ENCODE measurements at places on chromosomes 7 and 10.

DNA sequence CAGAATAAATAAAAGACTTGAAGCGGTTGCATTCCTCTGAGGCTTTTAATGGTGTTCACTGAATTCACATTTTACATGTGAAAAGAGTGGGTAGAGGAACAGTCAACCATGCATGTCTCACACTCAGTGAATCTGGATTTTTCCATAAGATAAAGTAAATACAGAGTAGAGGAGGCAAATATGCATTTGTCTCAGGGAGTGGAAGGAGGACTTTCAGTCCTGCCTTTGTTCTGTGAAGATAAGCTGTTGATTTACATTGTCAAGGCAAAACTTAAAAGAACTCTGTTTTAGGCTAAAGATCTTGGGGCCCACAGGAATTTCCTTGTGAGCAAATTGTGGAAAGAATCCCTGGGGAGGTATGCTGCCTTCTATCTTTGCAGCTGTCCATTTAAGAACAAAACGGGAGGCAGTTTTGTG lies 825.3 kb upstream of the MBL2 start:
- DNase-seq, result no peak

- no peak for DNase-seq
Observed at GRCh38 chr10:7102557-7103349, 308.1 kb downstream of the SFMBT2 start.

- peak; percentile 4 for DNase-seq
Observed at GRCh38 chr10:57657164-57657765, 610.4 kb downstream of the IPMK start.

GRCh38 chr10:63700631-63701156 lies 179.5 kb downstream of the REEP3 start:
- DNase-seq, result no peak

DNA sequence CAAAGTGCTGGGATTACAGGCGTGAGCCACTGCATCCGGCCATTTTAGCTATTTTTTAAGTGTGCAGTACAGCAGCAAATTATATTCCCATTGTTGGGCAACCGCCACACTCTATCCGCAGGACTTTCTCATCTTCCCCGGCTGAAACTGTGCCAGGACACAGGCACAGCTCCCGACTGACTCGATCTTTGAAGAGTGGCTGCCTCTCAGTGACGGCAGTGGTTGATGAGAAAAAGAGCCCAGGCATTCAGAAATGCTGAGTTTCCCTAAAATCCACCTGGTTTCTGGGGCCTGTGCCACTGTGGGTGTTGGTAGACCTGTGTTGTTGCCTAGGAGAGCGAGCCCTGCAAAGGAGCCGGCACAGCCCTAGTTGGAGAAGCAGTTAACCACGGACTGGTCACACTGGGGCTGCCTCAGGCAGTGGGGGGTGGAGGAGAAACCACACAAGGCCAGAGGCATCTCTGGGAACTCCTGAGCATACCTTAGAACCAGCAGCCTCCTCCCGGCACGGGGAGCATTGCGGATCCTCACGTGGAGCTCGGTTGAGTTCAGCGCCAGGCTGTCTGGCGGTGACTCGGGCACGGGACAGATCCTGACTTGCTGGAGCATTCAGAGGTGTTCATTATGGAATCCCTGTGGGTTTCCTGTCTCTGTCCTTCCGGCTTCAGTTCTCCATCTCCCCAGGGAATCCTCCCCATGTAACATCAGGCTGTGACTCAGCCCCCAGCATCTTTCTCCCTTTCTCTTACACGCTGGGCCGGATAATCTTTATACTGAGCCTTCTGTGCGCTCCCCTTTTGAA lies 16.2 kb downstream of the PFKFB3 start:
- no peak for DNase-seq

- DNase-seq, result no peak
Observed at GRCh38 chr7:134910968-134911367, 75.3 kb upstream of the AGBL3 start.

GRCh38 chr7:13991791-13992595 lies 2.5 kb upstream of the ETV1 start:
- no peak for DNase-seq

DNA sequence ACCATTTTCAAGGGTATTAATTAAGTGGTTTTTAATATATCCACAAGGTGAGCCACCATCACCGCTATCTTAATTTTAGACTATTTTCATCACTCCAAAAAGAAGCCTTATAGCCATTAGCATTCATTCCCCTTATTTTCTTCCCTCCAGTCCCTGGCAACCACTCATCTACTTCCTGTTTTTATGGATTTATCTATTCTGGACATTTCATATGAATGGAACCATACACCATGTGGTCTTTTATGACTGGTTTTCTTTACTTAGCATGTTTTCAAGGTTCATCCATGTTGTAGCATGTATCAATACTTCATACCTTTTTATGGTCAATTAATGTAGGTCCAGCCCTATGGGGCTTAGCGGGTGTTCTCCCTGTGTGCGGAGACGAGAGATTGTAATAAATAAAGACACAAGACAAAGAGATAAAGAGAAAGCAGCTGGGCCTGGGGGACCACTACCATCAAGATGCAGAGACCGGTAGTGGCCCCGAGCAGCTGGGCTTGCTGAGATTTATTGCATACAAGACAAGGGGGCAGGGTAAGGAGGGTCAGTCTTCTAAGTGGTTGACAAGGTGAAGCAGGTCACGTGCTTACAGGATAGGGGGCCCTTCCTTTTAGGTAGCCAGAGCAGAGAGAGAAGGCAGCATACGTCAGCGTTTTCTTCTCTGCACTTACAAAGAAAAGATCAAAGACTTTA lies 14.6 kb downstream of the WBP1L start:
- no peak for DNase-seq

Measured in GM19239 (cell line).